Effector memory CD4-positive, alpha-beta T cell (primary cell): ENCODE measurements at places on chromosomes 1 and 21.

DNA sequence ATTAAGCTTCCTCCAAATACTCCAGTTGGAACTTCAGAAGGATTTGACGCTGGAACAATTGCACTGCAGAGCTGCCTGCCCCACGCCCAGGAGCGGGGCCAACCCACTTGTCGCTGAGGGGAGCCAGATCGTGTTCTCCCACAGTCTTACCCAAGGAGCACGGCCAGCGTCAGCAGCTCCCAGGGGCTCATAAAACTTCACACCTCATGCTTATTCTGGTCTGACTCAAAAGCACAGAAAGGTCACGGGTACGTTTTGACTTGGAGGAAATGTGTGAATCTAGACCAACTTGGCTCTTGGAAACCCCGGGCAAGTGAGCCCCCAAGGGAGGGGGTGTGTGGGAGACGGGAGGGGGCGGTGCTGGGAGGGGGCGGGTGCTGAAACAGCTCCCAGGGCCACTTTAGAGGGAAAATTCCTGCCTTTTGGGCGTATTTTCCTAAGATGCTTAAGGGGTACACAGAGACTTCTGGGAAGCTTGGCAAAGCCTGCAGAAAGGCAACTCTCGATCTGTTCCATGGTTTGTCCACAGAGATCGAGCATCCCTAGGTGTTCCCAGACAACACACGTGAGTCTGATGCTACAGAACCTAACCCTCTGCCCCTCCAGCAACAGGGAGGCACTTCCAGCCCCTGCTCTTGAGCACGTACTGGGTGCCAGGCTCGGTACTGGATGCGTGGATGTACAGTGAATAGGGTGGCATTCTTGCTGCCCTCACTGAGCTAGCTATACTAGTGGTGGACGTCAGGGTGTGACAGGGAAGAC, 98.9 kb downstream of the DHRS3 start:
- DNase-seq: no peak

DNA sequence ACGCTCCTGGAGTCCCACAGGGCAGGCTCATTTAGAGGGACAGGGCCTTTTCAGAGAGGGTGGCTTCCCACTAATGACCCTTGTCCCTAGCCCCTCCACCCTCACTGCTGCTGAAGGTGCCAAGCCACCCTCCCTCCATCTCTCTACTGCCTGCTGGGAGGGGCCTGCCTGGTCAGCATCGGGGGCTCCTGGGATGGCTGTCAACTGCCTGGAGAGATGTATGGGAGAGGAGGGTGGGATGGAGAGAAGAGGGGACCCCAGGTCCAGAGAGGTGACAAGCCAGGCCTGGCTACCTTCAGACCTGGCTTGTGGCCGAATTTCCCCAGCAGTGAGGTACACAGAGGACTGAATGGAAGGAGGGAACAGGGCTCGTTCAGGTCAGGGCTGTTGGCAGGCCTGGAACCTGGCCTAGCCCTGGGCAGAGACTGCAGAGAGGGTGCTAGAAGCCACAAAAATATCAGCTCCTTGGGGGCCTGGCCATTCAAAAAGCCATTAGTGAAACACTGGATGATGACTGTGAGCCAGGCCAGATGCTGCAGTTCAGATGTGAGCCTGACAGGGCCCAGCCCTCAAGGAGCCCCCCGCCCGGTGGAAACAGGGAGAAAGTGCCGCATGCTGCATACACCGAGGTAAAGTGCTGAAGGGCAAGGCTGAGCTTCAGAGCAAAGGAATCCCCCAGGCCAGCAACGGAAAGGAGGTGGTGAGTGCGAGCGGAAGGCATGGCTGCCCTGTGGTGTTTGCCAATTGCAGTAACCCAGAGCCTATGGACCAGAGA, 20.0 kb downstream of the MMEL1 start:
- DNase-seq: no peak

DNA sequence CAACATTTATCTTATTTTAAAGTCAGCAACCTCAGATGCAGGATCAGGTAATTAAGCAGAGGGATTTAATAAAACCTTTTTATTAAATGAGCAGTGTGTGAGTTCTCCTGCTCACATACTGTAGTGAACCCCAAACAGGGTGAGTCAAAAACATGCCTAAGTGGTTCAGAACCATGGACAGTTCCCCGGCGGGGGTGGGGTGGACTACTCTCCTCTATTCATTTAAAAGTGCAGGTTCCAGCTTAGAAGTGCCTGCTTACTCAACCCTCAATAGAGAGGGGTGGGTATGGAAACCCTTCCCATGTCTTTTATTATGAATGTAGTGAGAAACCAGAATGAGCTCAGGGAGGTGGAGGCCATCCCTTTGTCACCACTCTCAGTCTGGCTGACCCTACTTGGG, 397.9 kb downstream of the HHAT start:
- DNase-seq: no peak

DNA sequence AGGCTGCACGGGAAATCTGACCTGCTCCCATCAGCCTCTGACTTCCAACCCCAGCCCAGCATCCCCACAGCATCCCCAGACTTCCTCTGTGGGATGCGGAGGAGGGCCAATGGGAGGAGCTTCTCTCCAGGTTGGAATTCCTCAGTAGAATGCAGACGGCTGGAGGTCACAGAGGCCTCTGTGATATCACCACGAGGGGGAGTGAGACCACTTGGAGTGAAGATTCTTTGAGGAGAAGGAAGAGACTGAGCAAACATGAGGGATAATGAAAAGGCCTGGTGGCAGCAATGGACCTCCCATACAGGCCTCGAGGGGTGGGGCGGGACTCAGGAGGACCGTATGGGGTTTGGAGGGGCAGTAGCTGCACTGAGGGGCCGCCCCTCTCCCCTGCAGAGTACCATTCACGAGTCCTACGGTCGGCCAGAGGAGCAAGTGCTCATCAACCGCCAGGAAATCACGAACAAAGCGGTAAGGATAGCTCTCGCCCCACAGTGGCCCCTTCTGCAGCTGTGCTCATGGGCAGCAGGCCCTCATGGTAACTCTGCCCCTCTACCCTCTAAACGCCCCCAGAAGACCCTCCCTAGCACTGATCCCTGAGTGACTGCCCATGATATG, at the start of gene CATSPER4:
Gene CATSPER4 (plus strand): TSS at position 230 of the 615 bp plus-strand sequence. CDS start 26 bp downstream, at position 256.
- DNase-seq: no peak

DNA sequence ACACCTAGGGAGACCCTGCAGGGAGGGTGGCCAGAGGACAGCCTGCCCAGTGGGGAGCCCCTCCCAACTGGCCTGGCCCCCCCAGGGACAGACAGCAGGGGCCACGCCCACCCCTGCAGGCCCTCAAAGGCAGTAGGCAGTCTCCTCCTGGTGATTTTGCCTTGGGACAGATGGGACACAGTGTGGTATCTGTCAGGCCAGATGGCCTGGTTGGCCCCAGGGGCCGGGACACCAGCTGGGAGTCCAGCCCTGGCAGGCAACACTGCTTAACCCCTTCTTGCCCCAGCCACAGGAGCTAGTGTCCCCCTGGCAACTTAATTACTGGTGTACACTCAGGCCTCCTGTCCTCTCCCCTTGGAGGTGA, 17.8 kb downstream of the IFFO2 start:
- no peak for DNase-seq

DNA sequence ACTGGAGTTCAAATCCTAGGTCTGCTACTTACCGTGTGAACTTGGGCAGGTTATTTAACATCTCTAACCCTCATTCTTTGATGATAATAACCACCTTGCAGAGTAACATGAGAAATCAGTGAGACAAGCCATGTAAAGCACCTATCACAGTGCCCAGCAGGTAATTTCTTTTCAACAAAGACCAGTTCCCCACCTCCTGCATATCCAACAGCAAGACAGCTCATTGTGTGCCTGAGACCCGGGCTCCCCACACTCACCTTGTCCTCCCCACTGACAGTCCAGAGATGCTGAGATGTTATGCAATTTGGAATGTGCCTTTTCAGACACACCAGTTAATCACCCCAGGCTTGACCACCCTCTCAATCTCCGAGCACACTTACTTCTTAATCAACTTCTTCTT, 367.6 kb upstream of the DAB1 start:
- DNase-seq: no peak

DNA sequence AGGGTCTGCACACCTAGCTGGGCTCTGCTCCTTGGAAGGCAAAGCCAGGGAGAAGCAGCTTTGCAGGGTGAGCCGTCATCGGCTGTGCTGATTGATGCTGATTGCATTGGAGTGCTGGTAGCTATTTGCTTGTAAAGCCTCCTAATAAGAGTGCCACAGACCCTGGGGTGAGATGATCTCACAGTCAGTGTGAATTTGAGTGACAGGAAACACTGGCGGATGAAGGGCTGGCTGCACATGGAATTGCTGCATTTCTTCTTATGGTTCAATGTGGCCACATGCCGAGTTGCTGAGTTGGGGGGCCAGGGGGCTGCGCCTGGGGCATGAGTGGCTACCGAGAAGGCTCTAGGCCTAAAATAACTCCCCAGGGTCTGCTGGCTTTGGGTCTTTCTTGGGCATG, 138.2 kb upstream of the CACNA1E start:
- DNase-seq: no peak

GRCh38 chr1:159152031-159152430, 19.4 kb upstream of the CADM3 start:
- DNase-seq: no peak

GRCh38 chr1:172283766-172284165, 136.7 kb upstream of the C1orf105 start:
- DNase-seq: no peak

GRCh38 chr1:93846992-93847810, 31.8 kb downstream of the DNTTIP2 start:
- peak; percentile 84 for DNase-seq

GRCh38 chr1:62765981-62766380, 18.0 kb upstream of the ATG4C start:
- no peak for DNase-seq

- DNase-seq: peak; percentile 24
These were observed 21.9 kb upstream of the IVNS1ABP start for GRCh38 chr1:185338719-185339622.

DNA sequence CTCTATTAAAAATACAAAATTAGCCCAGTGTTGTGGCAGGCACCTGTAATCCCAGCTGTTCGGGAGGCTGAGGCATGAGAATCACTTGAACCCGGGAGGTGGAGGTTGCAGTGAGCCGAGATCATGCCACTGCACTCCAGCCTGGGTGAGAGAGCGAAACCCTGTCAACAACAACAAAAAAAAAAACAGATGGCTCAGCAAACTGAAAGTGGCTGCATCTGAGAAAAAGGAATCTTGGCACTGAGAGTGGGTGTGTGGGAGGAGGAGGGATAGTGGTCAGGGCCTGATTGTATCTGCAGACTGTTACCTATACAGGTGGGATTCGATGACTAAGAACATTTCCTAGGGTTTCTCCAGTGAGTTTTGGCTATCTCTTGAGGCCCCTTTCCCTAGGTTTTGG, 122.2 kb upstream of the BARHL2 start:
- no peak for DNase-seq

GRCh38 chr1:100299521-100300222, 33.7 kb downstream of the RTCA start:
- no peak for DNase-seq
